ENCODE measurements at places on chromosomes 2 and 18.

DNA sequence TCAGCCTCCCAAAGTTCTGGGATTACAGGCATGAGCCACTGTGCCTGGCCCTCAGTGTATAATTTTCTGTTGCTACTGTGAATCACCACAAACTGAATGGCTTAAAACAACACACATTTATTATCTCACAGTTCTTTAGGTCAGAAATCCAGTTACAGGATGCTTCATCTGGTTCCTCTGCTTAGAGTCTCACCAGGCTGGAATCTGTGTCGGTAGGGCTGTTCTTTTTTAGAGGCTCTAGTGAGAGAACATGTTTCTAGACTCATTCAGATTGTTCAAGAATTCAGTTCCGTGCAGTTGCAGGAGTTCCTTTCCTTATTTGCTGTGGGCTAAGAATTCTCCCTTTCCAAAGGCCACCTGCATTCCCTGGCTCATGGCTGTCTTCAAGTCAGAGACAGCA lies 22.2 kb downstream of the CCDC121 start:
- no peak for DNase-seq

DNA sequence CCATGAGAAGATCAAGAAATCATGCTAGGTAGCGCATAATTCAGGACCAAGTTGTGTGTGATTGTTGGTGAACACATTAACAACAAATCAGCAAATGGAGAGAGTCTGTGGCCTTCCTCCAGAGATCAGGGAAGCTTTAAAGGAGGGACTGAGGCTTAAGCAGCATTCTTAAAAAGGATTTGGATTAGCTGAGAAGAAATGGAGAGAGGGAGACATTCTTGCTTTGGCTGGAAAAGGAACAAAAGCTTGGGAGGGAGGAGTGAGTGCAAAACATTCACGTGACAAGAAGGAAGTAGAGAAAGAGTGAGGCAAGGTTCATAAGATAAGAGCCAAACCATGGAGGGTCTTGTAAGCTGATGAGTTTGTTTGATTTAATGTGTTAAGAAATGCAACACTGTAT lies 75.6 kb downstream of the SRD5A2 start:
- DNase-seq, result no peak

DNA sequence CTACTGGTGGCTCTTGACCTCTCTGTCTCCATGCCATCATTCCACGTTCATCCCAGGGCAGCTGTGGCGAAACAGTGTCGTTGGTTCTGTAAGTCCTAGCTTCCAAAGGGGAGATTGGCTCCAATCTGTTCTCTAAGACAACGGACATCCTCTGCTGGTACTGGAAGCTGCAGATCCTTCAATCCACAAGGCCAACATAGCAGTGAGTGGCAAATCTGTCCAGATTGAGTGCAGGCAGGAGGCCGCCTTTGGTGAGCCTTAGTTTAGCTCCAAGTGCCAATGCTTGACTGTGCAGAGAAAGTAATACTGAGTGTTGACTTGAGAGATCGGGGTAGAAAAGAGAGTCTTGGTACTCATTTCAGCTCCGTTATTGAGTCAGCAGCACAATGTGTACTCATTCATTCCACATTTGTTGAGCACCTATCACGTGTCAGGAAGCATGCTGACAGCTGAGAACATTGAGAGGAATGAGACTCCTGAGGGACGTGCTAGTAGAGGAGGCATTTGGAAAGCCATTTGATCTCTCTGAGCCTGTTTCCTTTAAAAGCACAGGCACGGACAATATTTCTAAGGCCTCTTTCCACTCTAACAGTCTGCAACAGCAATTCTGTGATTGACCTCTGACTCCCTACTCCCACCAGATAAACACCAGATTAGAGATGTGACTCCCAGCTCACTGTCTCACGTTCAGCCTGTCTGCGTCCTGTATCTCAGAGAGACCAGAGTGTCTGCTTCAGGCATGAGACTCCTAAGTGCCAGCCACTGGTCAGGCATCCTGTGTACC lies 306.0 kb downstream of the CLIP4 start:
- DNase-seq, result peak; percentile 34

GRCh38 chr2:100823665-100824438 lies 3.9 kb downstream of the NPAS2 start:
- DNase-seq, result no peak

GRCh38 chr2:2638547-2639220 lies 307.6 kb upstream of the MYT1L start:
- DNase-seq, result no peak

GRCh38 chr18:76430636-76431035 lies 64.4 kb downstream of the ZNF516 start:
- DNase-seq, result no peak

All from NCI-H1417 (cell line).